Hair follicle dermal papilla cell (primary cell): ENCODE measurements at places on chromosomes 4 and X. TPM values are rescaled to one million over a fixed set of nuclear protein-coding genes. Genes with fewer than 3 reads are reported as not detected.

MAGEB10 gene
- not detected in 2 replicates for total RNA-seq

CENPVL1 gene
- total RNA-seq = not detected in 2 replicates

HSPA4L gene
- 4.3 and 4.9 TPM in 2 replicates for total RNA-seq

LPAR4 gene
- total RNA-seq = 2.4 and 4.7 TPM in 2 replicates

TBX22 gene
- not detected in 2 replicates for total RNA-seq
